ENCODE measurements at places on chromosomes 5 and 9.
A peak's percentile ranks its signal among the peaks of the same experiment; 100 is the strongest.

DNA sequence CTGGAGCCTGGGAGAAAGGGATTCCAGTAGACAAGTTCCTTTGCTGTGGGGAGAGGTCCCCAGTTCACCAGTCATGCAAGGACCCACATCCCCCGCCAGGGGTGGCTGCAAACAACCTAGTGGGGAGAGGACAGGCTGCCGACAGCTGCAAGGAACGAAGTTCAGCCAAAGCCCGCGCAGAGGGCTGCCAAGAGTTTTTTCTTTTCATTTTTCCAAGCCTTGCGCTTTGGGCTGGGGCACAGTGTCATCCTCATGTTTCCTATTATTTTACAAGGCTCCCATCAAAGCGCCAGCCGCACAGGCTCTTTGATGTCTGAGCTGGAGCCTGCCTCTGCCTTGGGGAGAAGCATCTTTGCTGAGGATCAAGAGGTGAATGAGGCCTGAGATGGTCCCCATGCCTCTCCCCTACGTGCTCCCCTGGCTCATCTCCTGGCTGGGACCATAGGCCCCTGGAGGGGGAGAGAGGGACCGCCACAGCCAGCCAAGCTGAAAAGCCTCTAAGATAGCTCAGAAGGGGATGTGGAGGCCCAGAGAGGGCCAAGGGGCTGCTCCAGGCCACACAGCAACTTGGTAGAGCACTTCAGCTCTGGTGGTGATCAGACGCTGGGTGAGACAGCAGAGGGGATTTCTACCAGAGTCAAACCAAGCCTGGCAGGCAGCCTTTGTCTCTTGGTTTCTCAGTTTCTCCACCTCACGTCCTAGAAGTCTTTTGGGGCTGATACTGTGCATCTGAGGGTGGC lies 50.4 kb upstream of the SYNPO start:
- no peak for DNase-seq

- DNase-seq, result no peak
Measured at GRCh38 chr5:127425037-127425436, 92.4 kb upstream of the PRRC1 start.

DNA sequence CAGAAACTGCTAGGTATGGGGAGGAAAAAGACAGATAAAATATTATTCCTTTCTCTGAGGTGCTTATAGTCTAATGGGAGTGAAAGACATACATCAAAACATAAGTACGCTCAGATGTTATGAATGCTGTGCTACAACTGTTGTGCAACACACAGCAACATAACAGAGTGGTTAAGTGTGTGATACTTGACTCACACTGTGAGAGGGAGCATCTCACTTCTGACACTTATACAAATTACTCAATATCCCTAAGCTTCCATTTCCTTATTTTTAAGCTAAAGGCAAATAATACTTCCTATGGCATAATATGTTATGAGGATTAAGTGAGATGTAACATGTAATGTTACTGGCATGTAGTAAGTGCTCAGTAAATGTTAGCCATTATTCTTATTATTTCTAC lies 110.6 kb upstream of the FER start:
- no peak for DNase-seq

GRCh38 chr5:167969998-167970397 lies 321.4 kb upstream of the WWC1 start:
- DNase-seq, result no peak

DNA sequence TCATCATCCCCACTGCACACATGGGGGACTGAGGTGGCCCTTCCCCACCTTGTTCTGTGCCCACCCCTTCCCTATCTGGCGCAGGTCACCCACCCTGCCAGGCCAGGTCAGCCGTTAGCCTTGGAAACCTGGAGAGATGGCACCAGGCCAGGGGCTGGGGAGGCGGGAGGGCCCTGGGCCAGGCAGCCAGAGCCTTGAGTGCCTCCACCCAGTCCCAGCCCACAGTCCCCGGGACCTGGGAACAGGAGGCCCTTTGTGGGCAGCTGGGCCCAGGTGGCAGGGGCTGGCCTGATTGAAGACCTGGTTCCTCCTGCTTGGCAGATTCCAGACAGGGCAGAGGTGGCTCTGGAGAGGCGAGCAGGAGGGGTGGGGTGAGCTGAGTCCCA lies 70.6 kb downstream of the LRSAM1 start:
- DNase-seq, result peak; percentile 87

DNA sequence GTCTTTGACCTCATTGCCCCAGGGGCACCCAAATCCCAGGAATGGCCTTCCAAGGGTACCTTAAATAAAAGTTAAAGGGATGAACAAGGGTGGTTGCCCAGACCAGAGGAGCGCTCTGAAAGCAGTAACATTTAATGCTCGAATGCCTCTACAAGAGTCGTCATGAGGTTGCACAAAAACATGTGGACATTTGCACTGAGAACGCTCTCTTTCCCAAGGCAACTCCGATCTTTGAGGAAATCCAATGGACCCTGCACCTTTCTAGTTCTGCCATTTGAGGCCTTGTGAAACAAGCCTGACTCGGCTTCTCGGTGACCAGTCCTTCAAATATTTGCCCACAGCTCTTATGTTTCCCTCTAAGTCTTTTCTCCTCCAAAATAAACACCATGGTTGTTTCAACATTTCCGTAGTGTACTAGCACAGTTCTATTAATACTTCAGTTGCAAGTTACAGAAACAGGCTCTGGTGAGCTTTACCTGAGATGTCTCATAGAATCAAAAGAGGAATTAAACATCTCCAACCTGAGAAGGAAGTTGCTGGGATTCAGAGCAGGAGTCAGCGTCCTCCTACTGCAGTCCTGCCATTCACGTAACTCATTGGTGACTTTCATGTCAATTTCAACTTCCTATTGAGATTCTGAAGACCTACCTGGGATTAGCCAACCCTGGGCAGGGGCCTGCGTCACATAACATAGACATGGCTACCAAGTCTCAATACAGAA lies 168.8 kb upstream of the RAI14 start:
- DNase-seq, result peak; percentile 15

DNA sequence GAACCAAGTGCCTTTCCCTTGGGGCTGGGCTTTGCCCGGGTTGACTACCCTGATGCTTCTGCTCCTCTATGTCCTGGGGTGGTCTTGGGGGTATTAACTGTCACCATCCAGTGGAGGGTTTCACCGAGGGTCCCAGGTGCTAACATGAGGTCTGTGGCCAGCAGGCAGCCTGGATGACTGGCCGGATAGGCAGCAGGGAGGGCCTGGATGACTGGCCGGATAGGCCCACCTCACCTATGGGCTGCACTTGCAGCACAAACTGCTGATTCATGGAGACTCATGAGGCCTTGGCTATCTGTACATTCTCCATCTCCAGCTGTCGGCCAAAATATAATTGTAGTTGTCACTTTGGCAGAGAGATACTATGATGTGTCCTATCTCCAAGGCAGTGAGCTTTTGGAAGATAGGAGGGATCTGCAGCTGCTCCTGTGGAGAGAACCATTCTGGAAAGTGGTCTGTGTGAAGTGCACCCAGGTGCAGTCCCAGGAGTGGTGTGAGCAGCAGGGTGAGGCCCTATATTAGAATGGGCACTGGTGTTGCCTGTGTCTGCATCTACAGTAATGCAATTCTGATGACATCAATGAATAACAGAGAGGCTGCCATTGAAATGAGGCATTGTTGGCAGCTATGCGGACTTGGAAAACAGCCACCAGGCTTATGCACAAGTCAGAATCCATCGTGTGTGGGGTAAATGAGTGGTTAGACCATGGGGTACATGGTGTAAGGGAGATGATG lies 26.3 kb upstream of the CDKN2AIPNL start:
- no peak for DNase-seq

DNA sequence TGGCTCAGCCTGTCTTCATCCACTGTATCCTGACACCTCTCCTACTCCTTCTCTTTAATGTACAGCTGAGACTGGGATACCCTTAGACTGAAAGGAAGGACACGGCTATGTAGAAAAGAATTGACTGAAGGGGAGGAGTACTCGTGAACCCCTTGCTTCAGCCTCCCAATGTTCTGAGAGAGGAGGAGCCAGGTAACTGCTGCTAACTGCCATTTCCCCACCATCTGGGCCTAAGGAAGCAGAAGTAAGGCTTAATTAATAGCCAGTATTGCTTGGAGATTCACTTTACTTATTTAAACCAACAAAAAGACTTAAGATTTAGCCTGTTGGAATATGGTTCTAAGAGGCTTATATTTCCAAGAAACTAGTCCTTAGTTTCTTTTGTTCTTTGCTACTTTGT lies 18.8 kb upstream of the RGS3 start:
- no peak for DNase-seq

DNA sequence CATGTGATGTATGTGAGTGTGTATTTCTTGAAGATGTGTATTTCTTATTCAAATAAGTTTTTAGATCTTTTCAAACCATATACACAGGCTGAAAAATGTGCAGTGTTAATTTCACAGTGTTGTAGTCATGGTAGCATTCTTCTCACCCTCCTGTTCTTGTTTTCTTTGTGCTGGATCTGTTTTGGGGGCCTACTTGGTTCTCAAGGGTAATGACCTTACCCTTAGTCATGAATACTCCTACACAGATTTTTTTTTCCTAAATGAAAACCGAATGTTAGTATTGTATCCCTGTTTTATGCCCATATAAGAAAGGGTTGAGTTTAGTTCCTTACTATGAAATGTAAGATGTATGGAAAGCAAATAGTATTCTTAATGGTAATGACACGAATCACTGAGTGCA lies 88.0 kb downstream of the SLC44A1 start:
- DNase-seq, result no peak

DNA sequence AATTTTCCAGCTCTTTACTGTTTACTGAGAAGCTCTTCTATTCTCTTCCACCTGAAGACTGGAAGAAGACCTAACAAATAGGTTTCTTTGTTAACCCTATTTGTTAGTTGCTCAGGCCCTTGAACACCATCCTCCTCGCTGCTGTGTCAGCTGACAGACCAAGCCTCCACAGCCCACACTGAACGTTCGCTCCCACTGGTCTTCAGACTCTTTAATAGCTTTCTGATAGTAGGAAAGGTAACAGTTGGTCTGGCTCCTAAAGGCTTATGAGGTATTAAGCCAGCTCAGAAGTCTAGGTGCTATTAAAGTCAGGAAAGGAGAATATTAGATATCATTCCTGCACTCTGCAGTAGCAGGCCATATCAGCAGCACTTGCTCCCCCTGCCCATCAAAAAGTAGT lies 23.3 kb upstream of the F2R start:
- no peak for DNase-seq

GRCh38 chr5:131774652-131775367 lies 22.0 kb downstream of the FNIP1 start:
- DNase-seq, result no peak

DNA sequence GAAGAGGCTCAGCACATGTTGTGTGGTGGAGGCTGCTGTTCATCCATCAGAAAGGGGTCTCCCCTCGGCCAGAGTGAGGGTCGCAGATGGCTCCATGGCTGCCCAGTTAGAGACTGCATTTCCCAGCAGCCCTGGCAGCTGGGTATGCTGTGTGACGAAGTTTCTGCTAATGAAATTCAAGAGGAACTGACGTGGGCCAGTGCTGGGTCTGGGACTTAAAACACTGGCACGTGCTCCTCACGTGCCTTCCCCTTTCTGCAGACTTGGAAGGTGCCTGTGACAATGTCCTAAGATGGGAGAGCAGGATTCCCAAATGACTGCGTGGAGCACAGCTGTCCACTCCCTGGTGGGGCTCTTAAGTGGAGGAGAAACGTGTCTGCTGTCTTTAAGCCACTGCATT lies 114.5 kb upstream of the RAPGEF1 start:
- DNase-seq, result no peak

GRCh38 chr9:6873857-6874256 lies 116.1 kb downstream of the KDM4C start:
- no peak for DNase-seq

GRCh38 chr9:72622186-72622585 lies 100.8 kb downstream of the TMC1 start:
- DNase-seq, result no peak

GRCh38 chr5:113495422-113495841 lies 7.2 kb upstream of the MCC start:
- no peak for DNase-seq

GRCh38 chr5:134409321-134409720 lies 2.4 kb downstream of the CDKN2AIPNL start:
- DNase-seq, result no peak

DNA sequence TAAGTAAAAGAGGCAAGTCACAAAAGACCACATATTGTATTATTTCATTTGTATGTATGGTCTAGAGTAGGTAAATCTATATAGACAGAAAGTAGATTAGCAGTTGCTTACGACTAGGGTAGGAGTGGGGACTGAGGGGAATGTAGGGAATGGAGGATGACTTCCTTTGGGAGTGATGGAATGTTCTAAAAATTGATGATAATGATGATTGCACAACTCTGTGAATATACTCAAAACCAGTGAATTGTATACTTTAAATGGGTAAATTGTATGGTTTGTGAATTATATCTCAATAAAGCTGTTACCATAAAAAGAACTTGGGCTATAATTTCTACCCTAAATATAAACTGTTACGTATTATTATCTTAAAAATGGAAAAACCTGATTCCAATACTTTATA lies 35.0 kb downstream of the ADAMTS6 start:
- DNase-seq, result no peak

- peak; percentile 84 for DNase-seq
Measured at GRCh38 chr9:98315551-98316060, 60.2 kb upstream of the TBC1D2 start.

- no peak for DNase-seq
Measured at GRCh38 chr9:15498246-15498995, 12.3 kb downstream of the PSIP1 start.

DNA sequence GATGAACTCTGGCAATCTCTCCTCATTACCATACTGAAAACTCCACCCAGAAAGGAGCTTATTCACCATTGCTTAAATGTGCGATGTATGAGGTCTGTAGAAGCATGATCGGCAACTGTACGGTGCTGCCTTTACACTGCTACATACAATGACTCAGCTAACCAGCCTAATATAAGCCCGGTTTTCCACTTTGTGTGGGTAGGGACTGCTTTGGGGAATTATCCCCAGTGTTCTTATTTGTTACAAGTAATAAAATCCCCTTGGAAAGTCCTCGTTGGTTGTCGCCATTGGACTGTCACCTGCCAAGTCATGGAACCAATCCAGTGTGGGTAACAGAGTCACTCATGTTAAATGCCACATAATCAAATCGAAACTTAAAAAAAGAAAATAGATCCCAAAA lies 23.5 kb upstream of the TENT2 start:
- DNase-seq, result no peak

- DNase-seq, result no peak
Measured at GRCh38 chr5:116646611-116647289, 72.1 kb upstream of the SEMA6A start.

DNA sequence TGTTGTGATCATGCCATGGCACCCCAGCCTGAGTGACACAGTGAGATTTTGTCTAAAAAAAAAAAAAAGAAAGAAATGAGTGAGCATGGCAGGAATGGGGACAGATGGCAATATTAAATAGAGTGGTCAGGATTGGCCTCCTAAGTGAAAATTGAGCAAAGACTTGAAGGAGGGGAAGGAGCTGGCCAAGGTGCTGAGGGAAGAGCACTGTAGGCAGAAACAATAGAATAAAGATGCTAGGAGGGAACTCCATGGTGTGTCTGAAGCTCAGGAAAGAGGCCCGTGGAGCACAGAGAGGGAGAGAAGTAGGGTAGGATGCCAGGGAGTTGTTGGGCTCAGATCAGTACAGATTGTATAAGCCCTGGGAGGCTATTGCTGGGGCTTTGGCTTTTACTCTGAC lies 64.4 kb upstream of the PCAT7 start:
- no peak for DNase-seq

GRCh38 chr5:44885903-44886302 lies 77.2 kb downstream of the MRPS30 start:
- no peak for DNase-seq

- no peak for DNase-seq
Measured at GRCh38 chr9:69976152-69976551, 67.5 kb upstream of the MAMDC2 start.

- peak; percentile 69 for DNase-seq
Measured at GRCh38 chr5:36240779-36241630, 720 bp downstream of the NADK2 start.

GRCh38 chr9:82934949-82935348 lies 128.0 kb downstream of the RASEF start:
- peak; percentile 39 for DNase-seq
